ENCODE measurements at places on chromosomes 5 and 9.

GRCh38 chr5:96187309-96188027 lies 225.8 kb upstream of the ELL2 start:
- DNase-seq: no peak

GRCh38 chr5:71887680-71888079 lies 168.6 kb downstream of the CARTPT start:
- DNase-seq: peak; percentile 79

DNA sequence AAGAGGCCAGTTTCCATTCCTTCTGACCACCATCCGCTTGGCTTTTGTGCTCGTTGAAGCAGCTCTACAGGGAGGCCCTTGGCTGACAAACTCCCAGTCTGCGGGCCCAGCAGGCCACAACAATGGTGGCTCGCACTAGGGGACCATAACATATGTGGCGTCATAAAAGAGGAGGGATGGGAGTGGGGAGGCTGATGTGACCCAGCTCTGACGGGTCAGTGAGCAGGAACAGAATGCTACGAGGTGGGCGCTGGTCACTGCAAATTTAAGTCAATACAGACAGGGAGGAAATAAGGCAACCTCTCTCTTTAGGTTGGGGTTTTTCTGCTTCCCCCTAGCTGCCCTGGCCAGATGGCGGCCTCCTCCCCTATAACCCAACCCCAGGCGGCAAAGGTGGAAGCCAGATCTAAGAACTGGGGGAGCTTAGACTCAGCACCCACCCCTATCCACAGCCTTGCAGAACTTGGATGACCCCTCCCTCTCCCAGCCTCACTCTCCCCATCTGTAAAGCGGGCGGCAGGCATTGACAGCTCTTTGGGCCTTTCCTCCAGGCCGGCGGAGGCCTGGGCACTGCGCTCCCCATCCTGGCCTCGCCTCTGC lies 778 bp downstream of the FRRS1L start:
- no peak for DNase-seq

DNA sequence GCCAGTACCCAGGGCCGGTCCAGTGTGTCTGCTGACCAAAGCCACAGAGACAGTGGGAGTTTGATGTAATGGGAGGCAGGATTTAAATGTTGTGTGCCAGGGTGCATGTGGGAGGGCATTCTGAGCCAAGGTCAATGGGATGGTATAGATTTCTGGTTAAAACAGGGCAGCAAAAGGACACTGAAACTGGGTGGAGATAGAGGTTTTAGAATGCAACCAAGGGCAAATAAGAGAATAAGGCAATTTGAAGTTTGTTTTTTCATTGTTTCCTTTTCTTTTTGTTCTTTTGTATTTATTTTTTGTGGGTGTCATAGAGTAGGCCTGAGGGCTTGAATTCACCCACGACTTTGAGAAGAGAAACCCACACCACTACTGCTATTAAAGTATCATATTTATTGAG lies 65.5 kb upstream of the CLINT1 start:
- DNase-seq: no peak

DNA sequence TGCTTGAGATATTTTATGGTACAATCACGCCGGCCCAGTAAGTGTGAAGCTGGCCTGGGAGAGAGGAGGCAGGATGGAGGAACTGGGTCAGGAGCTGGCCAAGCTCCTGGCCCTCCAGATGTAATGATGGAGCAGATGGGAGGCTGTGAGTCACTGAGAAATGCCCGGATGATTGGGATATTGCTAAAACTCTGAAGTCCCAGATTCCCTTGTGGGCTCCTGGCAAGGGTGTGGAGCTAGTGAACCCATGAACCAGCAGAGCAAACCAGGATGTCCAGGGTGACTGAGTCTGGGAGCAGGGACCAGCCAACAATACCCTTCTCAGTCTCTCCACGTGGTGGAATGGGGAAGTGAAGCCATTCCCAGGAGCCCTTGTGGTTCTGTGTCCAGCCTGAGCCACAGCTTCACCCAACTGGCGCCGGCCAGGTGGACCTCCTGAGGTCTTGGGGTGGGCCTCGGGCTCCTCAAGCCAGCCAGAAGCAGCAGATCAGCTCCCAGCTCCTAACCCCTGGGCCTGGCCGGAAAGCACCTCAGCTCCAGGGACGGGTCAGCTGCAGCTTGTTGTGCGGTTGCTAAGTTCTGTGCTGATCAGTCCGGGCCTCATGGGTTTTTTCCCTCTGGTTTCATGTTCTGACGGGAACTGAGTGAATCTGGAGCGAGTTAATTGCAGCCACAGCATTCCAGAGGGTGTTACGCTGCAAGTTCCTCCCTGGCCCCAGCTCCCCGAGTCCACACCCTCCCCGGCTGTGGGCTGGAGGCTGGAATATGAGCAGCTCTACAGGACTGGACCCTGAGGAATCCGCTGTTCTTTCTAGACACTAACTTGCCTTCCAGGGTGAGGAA lies 37.6 kb downstream of the DUSP1 start:
- peak; percentile 84 for DNase-seq

DNA sequence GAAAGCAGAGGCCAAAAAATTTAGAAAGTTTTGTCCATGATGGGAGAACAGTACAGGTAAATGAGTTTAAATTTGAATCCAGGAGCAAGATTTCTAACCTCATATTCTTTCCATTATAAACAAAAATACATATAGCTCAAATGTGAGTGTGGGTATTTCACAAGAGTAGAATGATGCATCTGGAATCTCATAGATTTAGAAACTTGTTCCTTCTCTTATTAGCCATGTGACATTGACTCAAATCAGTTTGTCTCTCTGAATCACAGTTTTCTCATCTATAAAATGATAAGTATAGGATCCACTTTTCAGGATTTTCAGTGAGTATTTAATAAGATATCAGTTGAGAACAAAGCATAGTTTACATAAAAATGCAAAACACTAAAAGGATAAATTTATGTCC lies 436.3 kb upstream of the PAPPA start:
- no peak for DNase-seq

GRCh38 chr5:140242099-140242498 lies 60.8 kb downstream of the PFDN1 start:
- peak; percentile 13 for DNase-seq

GRCh38 chr5:142109331-142110045 lies 909 bp downstream of the NDFIP1 start:
- DNase-seq: no peak

DNA sequence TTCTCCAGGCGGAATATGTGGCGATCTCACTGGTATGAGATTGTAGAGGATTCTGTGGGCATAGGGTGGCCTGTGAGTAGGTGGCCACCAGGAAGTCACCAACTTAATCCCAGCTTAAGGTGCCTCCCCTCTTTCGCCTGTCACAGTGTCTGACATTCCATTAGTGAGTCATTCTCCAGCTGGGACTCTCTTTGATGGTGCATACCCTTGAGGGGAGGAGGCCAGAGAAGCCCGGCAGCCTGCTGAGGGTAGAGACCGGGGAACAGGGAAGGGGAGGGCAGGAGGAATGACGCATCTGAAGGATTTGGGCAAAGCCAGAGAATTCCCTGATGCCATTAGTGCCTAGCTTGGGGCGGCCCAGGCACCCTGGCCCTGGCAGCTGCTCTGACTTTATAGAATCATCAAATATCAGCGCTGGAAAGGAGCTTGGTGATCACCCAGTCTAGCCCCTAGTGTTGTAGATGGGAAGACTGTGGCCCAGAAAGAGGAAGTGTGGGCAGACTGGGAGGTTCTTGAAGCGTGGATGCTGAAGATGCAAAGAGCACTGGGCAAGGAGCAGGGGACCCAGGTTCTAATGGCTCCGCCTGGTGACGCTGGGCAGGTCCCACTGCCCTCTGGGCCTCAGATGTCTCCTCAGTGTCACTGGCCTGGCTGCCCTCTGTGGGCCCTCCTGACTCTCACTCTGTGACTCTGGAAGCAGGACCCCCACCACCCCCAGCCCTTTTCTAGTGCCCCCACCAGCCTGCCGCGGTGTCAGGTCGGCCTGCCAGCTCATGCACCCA lies 41.4 kb downstream of the DAB2IP start:
- DNase-seq: peak; percentile 15

- no peak for DNase-seq
Measured at GRCh38 chr5:11560915-11561697, 343.1 kb downstream of the CTNND2 start.

DNA sequence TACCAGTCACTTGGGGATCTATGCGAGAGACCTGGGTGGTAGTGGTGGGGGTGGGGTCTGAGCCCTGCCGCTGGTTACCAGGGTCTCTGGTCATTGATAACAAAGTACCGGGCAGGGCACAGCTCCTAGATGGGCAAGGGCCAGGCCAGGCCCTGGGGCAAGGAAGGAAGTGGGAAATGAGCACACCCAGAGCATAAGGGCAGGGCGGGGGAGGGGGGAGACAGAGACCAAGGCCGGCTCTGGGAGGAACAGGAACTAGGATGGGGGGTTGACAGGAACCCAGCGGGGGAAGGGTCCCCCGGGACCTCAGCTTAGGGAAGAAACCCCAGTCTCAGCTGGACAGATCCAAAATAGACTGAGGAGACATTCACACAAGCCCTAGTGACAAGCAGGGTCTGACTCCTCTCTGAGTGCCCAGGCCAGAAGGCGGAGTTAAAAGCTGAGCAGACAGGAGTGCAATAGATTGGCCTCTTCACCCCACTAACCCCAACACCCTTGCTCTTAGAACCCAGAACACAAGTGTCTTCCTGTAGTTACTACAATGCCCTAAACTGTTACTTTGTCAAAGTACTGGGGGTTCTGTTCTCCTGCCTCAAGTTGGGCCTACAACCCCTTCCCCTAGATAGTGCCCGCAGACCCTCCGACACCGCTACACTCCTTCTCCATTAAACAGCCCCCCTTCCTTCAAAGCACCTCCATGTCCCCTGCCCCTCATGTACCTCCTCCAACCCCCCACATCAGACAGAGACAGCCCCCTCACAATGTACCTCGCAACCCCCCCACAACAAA lies 628 bp downstream of the ATOSB start:
- peak; percentile 43 for DNase-seq

DNA sequence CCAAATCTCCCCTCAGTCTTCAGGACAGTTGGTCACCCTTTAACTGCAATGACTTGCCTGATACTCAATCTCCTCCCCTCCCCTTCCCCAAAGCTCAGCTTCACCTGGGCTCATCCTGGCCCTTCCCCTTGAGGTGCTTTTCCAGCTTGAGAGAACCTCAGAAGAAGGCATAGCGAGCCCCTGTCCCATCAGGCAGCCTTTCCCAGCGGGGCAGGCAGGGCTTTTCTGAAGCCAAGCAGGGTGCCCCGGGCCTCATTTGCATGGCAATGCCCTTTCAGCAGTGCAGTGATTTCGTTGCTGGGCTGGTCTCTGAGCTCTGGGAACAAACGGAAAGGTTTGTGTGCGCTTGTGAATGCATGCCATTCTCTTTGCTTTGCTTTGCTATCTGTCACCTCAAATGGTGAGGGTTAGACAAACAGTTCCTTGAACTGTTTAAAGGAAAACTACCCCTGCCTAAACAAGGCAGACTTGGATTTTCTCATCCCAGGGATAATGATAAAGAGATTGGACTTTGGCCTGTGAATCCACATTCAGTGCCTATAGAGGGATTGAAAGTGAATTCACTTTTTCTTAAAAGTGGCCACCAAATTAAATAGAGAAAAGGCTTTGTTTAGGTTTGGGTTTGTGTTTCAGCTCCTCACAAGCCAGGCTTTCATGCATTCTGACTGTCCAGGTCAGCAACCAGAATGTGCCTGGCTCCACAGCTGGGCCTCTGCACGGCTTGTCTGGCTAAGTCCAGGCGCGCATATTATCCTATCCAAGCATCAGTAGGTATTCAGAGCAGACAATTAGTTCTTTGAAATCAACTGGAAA lies 165.3 kb downstream of the ZNF608 start:
- DNase-seq: no peak

DNA sequence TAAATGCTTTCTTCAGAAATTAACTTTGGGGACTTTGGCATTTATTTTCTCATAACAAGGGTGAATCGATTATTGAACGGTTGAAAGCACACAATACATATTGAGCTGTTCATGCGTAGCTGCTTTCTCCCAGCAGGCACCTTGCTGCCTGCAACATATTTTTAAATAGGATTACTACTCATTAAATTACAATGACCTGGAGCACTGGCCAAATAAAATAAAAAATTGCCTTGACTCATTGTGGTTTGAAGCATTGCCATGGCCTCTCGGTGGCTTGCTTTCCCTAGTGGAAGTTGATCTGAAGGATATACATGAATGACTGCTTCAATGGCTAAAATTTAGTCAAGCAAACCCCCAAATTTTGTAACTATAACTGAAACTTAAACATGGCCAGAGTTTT lies 181.6 kb upstream of the NUDT12 start:
- DNase-seq: no peak

- no peak for DNase-seq
Measured at GRCh38 chr5:107949688-107950341, 279.1 kb upstream of the EFNA5 start.

DNA sequence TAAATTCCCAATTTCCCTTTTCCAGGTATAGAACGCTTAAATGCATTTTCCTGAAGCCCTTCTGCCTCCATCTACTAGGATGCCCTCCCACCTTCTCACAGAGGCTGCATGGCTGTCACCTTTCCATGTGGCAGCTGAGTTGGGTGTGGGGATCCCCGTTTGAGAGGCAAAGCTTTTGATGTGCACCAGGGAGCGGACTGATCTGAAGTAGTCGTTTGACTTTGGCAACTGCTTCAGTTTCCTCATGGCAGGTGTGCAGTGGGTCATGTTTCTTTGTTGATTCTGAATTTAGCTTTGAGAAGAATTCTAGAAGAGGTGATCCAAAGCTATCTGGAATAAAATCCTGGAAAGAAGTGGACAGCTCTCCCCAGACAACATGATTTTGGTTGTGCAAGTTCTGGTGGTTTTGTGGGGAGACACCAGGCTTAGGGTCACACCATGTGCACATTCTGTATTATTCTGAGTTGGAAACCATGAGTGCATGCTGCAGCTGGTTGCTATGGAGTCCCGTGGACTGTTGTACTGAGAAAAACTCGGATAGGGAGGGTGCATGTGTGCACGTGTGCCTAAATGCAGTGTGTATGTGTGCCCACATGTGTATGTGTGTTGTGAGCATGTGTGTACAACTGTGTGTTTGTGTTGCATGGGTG lies 63.5 kb downstream of the GADD45G start:
- DNase-seq: no peak

GRCh38 chr5:14415698-14416074 lies 165.9 kb upstream of the OTULINL start:
- DNase-seq: no peak

DNA sequence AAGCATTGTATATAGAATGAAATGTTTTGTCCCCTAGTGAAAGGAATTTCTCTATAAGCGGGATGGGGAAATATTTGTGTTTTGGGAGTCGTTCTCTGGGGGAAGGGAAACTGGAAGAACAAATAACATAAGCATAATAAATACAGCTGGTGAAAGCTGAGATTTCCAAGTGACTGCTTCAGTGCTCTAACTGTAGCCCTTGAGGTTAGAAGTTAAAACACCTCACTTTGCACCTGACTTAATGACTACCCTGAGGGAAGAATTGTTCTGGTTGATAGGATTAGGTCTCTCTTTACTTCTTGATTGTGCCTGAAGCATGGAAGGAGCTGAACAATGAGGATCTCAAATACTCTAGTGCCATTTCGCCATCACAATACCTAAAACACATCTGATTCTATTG lies 307.4 kb downstream of the MAN2A1 start:
- no peak for DNase-seq

- DNase-seq: no peak
Measured at GRCh38 chr9:78713614-78714405, 416.9 kb downstream of the PSAT1 start.

- DNase-seq: no peak
Measured at GRCh38 chr9:21590058-21590996, 108.2 kb upstream of the IFNE start.
